ENCODE measurements at places on chromosomes 1 and 21.
A peak's percentile ranks its signal among the peaks of the same experiment; 100 is the strongest.

- peak; percentile 93 for DNase-seq
Observed at GRCh38 chr1:14968251-14968851, 185.2 kb upstream of the TMEM51 start.

DNA sequence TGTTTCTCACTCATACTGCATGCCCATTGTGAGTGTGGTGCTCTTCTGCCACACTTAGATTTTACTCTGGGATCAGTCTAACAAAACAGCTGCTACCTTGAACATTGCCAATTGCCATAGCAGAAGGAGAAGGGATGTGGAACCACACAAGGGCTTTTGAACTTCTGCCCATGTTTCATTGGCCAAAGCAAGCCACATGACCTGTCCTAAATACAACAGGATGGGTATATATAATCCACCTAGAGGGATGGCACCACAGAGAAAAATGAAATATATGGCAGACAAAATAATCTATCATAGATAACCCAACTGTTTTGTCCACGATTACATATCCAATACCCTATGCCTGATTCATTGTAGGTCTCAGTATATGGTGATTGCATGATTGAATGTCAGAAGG, 26.3 kb downstream of the PDE4B start:
- DNase-seq = no peak

- DNase-seq = no peak
Observed at GRCh38 chr1:1206376-1206965, at the start of gene TNFRSF18. TNFRSF18 (minus strand) TSS chr1:1206592; CDS start chr1:1206571, 21 bp downstream.

GRCh38 chr1:209648931-209649776, 3.1 kb downstream of the LAMB3 start:
- peak; percentile 96 for DNase-seq

- DNase-seq = no peak
Observed at GRCh38 chr1:184698016-184698415, 56.6 kb downstream of the EDEM3 start.

DNA sequence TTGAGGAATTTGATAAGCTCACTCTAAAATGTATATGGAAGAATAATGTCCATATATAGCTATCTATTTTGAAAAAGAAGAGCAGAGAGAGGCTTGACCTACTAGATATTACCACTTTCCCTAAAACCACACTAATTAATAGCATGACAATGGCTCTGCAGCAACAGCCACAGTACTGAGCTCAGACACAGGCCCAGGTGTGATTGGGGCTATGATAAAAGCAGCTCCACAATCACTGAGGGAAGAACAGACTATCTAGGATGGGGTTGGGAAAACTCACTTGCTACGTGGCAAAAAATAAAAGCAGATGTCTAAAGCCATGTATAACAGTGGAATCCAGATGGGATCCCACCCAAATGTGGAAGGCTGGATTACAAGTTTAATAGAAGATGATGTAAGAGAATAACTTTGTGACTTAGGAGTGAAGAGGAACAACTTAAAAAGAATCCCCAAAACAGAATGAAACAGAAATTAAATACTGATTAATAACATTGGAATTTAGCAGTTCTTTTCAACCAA, 80.8 kb upstream of the RAB4A start:
- DNase-seq = no peak

DNA sequence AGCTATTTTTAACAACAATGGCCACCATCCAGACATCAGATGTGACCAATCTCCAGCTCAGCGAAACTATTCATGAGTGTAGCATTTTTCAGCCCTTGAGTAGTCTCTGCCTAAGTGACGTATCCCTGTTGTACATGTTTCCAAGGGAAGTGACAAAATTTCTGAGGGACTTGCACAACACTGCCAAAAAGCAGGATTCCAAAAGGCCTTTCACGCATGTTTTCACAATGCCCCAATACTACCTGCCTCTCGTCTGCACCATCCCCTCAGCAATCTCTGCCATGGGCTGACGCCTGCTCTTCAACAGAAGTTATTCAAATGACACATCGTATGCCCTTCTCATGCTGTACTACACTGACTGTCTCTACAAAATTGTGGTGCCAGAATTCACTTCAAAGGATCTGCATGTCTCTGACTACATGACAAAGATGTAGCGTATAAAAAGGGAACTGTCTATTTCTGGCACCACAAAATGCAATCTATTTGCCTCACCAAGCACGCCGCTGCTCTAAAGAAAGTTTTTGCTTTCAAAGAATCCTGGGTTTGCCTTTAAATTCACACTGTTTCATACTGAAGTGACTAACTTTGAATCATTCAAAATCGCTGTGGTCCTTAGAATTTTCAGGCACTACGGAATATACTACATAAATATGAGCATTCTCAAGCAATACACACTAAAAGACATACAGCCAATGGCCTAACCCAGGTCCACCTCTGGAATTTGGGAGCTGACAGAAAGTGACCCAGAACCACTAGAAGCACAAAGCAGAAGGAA, 32.9 kb downstream of the JAK1 start:
- DNase-seq = peak; percentile 83

DNA sequence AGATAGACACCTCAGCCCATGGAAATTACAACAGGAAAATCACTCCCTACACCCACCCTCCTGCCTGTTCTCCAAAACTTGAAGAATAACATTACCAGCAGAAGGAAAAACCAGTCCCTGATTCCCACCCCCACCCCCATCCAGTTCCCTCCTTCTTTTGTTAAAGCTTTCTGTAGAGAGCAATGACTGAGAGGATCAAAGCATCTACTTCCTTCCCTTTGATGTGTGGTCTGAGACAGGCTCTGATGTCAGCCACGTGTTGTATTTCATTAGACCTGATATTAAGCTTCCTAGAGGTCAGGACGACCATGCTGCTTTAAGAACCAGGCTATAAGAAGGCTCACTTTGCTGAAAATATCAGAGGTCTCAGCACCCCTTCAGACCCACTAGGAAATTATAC, 73.9 kb upstream of the HAO2 start:
- no peak for DNase-seq

GRCh38 chr1:152517237-152517811, 3.0 kb downstream of the CRCT1 start:
- peak; percentile 84 for DNase-seq

- DNase-seq = no peak
Observed at GRCh38 chr1:9592510-9593075, 3.9 kb downstream of the TMEM201 start.

GRCh38 chr1:156425943-156426342, 56.9 kb downstream of the RHBG start:
- DNase-seq = no peak

DNA sequence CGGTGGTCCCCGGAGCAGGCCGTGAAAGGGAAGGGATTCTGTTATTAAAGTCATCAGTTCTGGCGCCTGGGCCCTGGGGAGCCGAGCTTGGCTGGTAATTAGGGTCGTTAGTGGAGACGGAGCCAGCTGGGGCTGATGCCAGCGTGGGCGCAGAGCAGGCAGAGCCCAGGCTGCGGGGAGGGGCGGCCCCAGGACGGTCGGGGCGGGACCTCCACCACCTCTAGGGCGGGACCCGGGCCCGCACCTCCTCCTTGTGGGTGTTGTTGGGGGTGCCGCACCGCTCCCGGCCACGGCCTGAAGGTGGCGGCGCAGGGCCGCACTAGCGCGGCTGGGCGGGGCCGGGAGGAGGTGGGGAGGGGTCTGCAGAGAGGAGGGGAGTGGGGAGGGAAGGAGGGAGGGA, 470.6 kb downstream of the PTPRU start:
- peak; percentile 84 for DNase-seq

- no peak for DNase-seq
Observed at GRCh38 chr21:41032541-41032940, 135.4 kb upstream of the BACE2 start.

GRCh38 chr1:65148548-65149350, 746 bp downstream of the AK4 start:
- peak; percentile 62 for DNase-seq

- peak; percentile 58 for DNase-seq
Observed at GRCh38 chr1:23118957-23119792, 49.5 kb downstream of the LUZP1 start.

GRCh38 chr1:55443175-55443915, 228.2 kb upstream of the USP24 start:
- peak; percentile 99 for DNase-seq

DNA sequence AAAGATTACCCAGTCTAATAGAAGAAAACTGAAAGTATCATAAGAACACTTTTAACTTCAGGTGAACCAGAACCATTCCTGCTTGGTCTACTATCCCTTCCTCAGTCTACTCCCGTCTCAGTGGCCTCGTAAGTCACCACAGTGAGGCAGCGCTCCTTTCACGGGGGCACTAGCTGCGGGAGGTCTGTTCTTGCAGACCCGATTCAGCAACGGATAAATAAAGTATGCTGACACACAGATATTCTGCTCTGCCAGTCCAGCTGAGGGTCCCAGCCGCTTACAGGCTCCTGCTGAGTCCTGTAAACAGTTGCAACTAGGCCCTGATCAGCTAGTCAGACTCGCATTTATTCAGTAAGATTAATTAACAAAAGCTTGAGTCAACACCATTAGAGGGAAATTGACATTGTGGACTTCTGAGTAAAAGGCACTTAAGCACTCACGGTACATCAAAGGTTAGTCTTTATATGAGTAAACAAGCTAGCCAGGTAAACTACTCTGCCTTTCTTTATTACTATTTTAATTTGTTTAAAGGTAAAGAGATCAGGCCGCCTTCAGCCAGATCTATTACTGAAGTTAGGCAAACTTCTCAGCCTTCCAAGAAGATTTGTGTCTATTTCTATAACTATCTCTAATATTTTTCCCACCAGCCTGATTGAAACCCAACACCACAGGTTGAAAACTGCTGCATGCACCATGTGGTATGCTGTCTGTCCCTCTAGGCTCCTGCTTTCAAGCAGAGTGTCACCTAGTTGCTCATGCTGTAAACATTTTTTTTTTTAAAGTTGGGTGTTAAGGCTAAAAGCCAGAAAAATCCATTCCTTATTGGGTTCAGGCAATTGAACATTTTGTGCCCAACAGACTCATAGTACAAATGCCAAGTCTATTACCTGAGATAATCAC, 87.7 kb downstream of the INTS7 start:
- DNase-seq = no peak

- DNase-seq = no peak
Observed at GRCh38 chr1:59714219-59714618, 100.5 kb upstream of the HOOK1 start.

- no peak for DNase-seq
Observed at GRCh38 chr1:4324525-4324924, 329.9 kb upstream of the AJAP1 start.

GRCh38 chr1:222546548-222547259, 1.2 kb downstream of the HHIPL2 start:
- DNase-seq = peak; percentile 96

GRCh38 chr21:43355266-43355924, 71.5 kb downstream of the SIK1 start:
- no peak for DNase-seq

DNA sequence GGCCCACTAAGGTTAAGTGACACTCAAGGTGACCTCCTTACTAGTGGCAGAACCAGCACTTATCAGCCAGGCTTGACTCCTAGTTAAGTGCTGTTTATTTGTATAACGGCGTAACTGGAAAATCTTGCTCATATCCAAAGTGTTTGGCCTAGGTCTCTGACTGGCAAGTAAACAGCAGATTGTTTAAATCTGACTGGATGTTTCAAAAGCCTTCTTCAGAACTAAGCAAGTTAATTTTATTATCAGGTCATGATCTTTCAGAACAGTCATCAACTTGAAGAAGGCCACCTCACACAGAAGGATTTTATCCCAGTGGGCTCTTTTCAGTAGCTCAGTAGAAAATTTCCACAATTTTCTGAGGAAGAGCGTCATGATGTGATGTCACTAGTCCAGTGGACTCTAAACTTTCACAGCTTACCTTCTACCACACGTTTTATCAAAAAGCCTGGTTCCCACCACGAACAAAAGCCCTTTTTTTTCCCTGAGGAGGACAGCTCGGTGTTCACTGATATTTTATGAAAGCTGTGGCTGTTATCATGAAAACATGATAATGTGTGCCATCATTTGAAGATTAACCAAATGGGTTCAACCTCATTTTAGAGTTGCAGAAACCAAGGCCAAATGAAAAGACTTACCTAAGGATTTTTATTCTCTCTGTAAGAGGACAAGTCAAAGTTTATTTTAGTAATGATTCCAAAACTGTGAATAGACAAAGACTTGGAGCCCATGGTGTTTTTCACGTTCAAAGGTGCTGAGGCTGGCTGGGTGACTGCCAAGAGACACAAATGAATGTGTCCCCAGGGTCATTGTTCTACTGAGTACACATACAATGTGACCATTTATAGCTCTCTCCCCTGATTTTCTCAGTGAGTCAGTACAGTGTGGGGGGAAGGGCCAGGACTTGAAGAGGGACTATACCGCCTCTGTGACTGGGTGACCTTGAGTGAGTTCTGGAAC, 9.1 kb downstream of the SGIP1 start:
- DNase-seq = peak; percentile 84

DNA sequence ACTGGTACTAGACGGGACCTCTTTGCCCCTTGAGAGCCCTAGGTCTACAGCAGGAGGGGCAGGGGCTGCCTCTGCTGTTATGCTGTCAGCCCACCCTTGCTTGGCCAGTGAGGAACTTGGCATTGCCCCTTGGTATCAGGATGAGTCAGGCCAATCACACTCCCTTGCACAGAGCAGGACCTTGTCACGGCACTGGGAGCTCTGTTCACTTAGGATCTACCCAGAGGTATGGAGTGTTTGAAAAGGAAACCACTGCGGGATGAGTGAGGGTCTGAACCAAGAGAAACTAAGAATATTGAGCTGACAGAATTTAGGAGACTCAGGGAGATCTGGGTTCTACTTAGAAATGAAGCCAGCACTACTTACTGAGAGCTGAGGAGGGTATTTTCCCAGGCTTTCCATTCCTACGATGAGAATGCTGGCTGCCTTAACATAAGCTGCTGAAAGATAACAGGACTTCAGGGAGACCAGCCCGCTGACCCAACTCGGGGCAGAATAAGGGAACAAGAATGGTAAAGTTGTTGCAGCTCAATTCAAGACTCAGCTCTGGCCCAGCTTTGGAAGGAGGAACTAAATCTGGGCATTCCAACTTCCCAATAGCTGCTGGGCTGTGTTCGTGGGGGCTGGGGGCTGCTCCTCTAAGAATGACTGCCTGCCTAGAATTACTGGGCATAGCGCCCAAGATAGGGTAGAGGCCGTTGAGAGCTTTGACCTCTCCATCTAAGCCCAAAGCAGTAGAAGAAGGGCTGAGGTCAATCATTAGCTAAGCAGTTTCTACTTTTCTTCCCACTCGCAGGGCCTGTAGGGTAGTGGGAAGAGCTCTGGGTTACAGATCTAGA, 1.5 kb downstream of the FABP3 start:
- DNase-seq = no peak

- DNase-seq = no peak
Observed at GRCh38 chr21:17783481-17784179, 35.5 kb downstream of the C21orf91 start.

DNA sequence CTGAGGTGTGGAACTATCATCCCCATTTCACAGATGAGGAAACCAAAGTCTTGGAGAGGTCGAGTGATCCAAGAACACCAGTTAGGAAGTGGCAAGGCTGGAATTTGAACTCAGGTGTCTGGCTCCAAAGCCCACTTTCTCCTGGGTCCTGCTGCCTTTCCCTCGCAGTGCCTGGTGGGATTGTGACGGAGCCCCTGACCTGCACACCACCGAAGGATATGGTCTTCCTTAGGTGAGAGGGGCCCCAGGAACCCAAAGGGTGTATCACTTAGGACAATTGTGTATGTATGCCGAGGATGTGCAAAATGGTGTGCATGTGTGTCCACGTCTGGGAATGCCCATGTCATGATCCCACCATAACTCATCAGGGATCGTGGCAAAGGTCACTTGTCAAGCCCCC, 392.7 kb downstream of the MATN1 start:
- DNase-seq = no peak

- no peak for DNase-seq
Observed at GRCh38 chr1:184755226-184756065, 788 bp upstream of the EDEM3 start.

GRCh38 chr1:3029481-3029961, 8.3 kb downstream of the ACTRT2 start:
- DNase-seq = no peak

- DNase-seq = no peak
Observed at GRCh38 chr1:8600336-8600735, 217.1 kb downstream of the RERE start.
